Endothelial cell (in vitro differentiated cells): ENCODE measurements at places on chromosomes 6 and 20.

GRCh38 chr6:93021235-93021915 lies 398.0 kb downstream of the EPHA7 start:
- no peaks in the 10 kb centered on the region for H3K27me3 ChIP-seq
- H3K4me1 ChIP-seq = no peaks in the 10 kb centered on the region

- H3K4me3 ChIP-seq = no peak overlapping the region
- peaks cover 8% of the 10 kb centered on the region for H3K4me1 ChIP-seq
- H3K27ac ChIP-seq = no peak overlapping the region
- DNase-seq = no peak
- no peaks in the 10 kb centered on the region for H3K36me3 ChIP-seq
- no peaks in the 10 kb centered on the region for H3K27me3 ChIP-seq
Observed at GRCh38 chr20:61753987-61754956, 311.4 kb downstream of the TAF4 start.

GRCh38 chr6:17707371-17707651 lies 586 bp upstream of the NUP153 start:
- H3K27me3 ChIP-seq = peaks cover 9% of the 10 kb centered on the region
- peaks cover 9% of the 10 kb centered on the region for H3K36me3 ChIP-seq
- peak overlapping the region; percentile 100 for H3K27ac ChIP-seq
- no peak for DNase-seq

DNA sequence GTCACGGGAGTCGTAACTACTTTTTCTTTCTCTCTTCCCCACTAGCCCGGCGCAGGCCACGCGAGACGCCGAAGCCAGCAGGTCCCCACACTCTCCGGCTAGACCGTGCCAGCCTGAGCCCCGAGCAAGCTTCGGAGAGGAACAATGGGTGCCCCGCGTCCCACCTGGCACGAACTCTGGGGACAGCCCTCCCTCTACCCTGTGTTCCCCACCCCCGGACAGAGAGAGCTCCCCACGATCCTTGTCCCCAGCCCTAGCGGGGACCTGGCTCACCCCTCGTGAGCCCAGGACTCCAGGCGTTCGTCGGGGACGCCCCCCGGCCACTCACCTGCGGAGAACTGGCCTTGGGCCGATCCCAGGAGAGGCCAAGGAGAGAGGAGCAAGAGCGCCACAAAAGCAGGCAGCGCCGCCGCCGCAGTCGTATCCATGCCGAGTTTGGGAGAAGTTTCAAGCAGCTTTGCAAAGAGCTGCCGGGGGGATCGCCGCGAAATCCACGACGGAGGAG lies 416 bp downstream of the PTPRK start:
- DNase-seq = no peak
- peaks cover 17% of the 10 kb centered on the region for H3K27me3 ChIP-seq
- peaks cover 33% of the 10 kb centered on the region for H3K4me1 ChIP-seq
- H3K4me3 ChIP-seq = peak overlapping the region; percentile 98
- H3K36me3 ChIP-seq = peaks cover 4% of the 10 kb centered on the region

- no peak overlapping the region for H3K4me3 ChIP-seq
- no peak for DNase-seq
- peaks cover 4% of the 10 kb centered on the region for H3K27me3 ChIP-seq
- H3K27ac ChIP-seq = no peak overlapping the region
Observed at GRCh38 chr20:44302026-44302669, 8.9 kb downstream of the FITM2 start.

- H3K4me3 ChIP-seq = peak within 1 kb of the TSS; percentile 81
- H3K27ac ChIP-seq = no peak within 1 kb of the TSS
- H3K27me3 ChIP-seq = peaks cover 10% of the 10 kb centered on the region
- peak; percentile 48 for DNase-seq
Observed at GRCh38 chr6:29723262-29723665, at the start of gene HLA-F. TSS of gene HLA-F (plus strand) at chr6:29723434. CDS start at chr6:29723464, 30 bp downstream.

DNA sequence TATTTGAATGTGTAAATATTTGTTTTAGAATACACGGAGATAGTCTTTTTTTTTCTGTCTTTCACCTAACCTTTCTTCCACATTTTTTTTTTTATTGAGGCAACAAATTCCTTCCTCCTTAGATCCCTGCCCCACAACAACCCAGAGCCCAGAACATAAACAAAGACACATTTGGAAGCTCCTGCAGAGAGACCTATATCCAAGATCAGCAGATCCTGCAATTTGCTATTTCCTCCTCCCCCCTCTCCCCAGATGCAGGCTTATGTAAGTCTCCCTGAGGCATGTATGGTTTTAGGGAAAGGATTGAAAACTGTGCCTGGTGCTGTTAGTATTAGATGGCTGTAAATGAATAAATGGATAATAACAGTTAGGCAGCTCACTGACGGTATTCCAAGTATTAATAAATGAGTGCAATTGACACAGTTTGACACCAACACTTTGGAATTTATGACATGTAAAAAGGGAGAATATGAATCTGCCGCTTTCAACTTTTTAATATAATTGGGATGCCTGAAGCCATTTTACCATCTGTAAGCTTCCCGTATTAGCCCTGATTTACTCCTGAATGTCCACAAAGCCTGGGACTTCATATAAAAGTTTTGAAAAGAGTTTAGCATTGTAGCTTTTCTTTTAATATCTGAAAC lies 608.3 kb upstream of the CITED2 start:
- H3K27ac ChIP-seq = no peak overlapping the region
- H3K36me3 ChIP-seq = no peaks in the 10 kb centered on the region
- H3K4me3 ChIP-seq = no peak overlapping the region

DNA sequence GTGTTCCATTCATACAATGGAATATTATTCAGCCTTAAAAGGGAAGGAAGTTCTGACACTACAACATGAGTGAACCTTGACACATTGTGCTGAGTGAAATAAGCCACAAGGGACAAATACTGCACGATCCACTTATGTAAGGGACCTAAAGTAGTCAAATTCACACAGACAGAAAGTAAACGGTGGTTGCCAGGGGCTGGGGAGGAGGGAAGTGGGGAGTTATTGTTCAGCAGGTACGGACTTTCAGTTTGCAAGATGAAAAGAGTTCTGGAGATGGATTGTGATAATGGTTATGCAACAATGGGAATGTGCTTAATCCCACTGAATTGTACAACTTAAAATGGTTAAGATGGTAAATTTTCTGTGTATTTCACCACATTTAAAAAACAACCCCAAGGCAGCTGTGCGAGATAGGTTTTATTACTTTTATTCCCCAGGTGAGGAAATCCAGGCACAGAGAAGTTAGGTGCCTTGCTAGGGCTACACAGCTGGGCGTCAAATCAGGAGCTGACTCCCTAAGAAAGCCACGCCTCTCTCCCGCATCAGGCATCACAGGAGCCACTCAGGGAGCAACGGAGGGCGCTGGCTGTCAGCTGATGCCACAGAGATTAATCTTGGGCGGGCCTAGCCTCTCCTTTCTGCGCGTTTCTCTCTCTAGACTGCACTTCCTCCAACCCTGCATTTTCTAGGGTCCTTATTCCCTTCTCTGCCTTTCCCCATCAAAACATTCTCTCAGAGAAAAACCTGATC lies 9.3 kb upstream of the TRAF3IP2 start:
- DNase-seq = no peak
- H3K4me3 ChIP-seq = no peak overlapping the region
- no peaks in the 10 kb centered on the region for H3K36me3 ChIP-seq
- H3K4me1 ChIP-seq = peaks cover 18% of the 10 kb centered on the region
- H3K27me3 ChIP-seq = peaks cover 3% of the 10 kb centered on the region

DNA sequence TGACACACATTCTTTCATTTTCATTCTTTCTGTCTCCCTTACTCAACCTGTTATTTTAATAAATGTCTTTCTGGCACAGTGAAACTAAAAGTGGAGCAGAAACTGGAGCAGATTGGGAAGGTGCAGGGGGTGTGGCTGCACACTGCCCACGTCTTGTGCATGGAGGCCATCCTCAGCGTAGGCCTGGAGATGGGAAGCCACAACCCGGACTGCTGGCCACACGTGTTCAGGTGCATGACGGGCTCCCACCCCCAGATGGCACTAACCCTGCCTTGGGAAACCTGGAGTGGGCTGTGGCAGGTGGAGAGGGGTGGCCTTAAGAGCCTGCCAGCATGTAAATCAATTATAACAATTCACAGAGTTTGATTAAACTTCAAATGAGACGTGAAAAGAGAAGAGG lies 71.4 kb upstream of the PBOV1 start:
- no peak overlapping the region for H3K4me3 ChIP-seq
- H3K27me3 ChIP-seq = no peaks in the 10 kb centered on the region
- H3K27ac ChIP-seq = no peak overlapping the region
- no peaks in the 10 kb centered on the region for H3K36me3 ChIP-seq

GRCh38 chr20:60629206-60629605 lies 622.9 kb upstream of the CDH4 start:
- no peak for DNase-seq
- H3K36me3 ChIP-seq = no peaks in the 10 kb centered on the region
- H3K27ac ChIP-seq = no peak overlapping the region
- H3K27me3 ChIP-seq = no peaks in the 10 kb centered on the region
- H3K4me1 ChIP-seq = no peaks in the 10 kb centered on the region
- no peak overlapping the region for H3K4me3 ChIP-seq

GRCh38 chr20:46648903-46649649 lies 2.2 kb downstream of the SLC13A3 start:
- H3K4me1 ChIP-seq = no peaks in the 10 kb centered on the region
- H3K27ac ChIP-seq = no peak overlapping the region
- no peak for DNase-seq
- no peaks in the 10 kb centered on the region for H3K27me3 ChIP-seq
- no peak overlapping the region for H3K4me3 ChIP-seq
- no peaks in the 10 kb centered on the region for H3K36me3 ChIP-seq

DNA sequence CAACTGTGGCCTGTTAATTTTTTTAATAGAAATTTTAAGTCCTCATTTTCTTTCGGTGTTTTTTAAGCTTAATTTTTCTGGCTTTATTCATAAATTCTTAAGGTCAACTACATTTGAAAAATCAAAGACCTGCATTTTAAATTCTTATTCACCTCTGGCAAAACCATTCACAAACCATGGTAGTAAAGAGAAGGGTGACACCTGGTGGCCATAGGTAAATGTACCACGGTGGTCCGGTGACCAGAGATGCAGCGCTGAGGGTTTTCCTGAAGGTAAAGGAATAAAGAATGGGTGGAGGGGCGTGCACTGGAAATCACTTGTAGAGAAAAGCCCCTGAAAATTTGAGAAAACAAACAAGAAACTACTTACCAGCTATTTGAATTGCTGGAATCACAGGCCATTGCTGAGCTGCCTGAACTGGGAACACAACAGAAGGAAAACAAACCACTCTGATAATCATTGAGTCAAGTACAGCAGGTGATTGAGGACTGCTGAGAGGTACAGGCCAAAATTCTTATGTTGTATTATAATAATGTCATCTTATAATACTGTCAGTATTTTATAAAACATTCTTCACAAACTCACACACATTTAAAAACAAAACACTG lies 10.1 kb downstream of the HFE start:
- H3K36me3 ChIP-seq = no peaks in the 10 kb centered on the region
- DNase-seq = peak; percentile 57
- H3K27me3 ChIP-seq = peaks cover 5% of the 10 kb centered on the region

GRCh38 chr6:113182370-113183141 lies 674.6 kb upstream of the MARCKS start:
- H3K4me1 ChIP-seq = peaks cover 12% of the 10 kb centered on the region
- no peak overlapping the region for H3K27ac ChIP-seq
- H3K4me3 ChIP-seq = no peak overlapping the region
- no peak for DNase-seq
- H3K36me3 ChIP-seq = peaks cover 3% of the 10 kb centered on the region

DNA sequence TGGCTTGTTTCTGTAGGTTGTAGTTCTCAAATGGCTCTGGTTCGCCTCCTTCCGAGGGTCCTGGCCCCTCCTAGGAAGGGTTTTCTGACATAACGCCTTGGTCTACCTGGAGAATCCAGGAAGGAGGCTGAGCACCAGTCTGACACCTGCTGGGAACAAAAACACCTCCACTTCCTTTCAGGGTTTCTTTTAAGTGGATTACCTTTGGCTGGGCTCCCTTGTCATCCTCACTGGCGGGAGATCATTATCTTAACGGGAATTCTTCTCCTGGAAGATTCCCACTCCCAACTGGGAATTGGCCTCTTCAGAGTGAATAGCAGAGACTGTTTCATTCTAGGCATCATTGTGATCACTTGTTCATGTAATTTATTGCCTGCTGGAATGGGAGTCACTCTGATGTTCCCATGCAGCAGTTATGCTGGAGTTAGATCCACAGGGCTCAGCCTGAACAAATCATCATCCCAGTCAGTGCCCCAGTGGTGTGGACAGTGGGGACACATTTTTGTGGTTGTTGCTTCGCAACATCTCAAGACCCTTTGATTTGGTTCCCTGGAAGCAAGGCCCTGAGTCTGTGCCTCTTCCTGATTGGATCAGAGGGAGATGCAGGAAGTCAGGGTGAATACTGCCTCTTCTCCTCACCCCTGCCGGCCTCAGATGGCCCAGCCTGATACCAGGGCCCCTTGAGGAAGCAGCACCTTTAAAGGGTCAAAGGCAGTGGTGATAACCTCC lies 49.1 kb downstream of the LYRM2 start:
- H3K27ac ChIP-seq = no peak overlapping the region
- DNase-seq = no peak
- peaks cover 26% of the 10 kb centered on the region for H3K4me1 ChIP-seq
- no peak overlapping the region for H3K4me3 ChIP-seq
- H3K27me3 ChIP-seq = no peaks in the 10 kb centered on the region
- peaks cover 13% of the 10 kb centered on the region for H3K36me3 ChIP-seq

DNA sequence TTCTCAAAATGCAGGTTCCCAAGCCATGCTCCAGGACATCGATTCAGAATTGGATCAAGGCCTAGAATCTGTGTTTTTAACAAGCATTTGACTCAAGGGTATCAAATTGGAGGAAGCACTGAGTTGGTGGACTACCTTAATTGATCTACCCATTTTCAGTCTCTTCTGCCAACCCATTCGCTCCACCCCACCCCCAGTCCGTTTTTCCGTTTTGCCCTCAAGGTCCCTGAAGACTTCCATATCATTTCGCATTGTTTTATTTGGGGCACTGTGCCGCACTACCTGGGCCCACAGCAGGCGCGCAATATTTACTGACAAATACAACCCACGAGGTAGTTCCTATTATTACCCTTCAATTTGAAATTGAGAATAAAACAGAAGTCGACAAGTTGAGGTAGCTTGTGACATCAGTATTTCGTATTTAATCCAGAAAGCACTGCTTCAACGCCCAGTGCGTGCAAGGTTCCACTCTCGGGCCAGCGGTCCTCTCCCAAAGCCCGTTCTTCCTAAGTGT lies 557 bp upstream of the DHX35 start:
- peaks cover 21% of the 10 kb centered on the region for H3K4me1 ChIP-seq
- H3K36me3 ChIP-seq = peaks cover 4% of the 10 kb centered on the region
- H3K27me3 ChIP-seq = peaks cover 4% of the 10 kb centered on the region
- H3K27ac ChIP-seq = peak overlapping the region; percentile 72
- no peak for DNase-seq

GRCh38 chr20:24823176-24823784 lies 125.8 kb upstream of the CST7 start:
- H3K36me3 ChIP-seq = no peaks in the 10 kb centered on the region
- H3K4me3 ChIP-seq = no peak overlapping the region
- H3K27me3 ChIP-seq = peaks cover 2% of the 10 kb centered on the region
- no peaks in the 10 kb centered on the region for H3K4me1 ChIP-seq

DNA sequence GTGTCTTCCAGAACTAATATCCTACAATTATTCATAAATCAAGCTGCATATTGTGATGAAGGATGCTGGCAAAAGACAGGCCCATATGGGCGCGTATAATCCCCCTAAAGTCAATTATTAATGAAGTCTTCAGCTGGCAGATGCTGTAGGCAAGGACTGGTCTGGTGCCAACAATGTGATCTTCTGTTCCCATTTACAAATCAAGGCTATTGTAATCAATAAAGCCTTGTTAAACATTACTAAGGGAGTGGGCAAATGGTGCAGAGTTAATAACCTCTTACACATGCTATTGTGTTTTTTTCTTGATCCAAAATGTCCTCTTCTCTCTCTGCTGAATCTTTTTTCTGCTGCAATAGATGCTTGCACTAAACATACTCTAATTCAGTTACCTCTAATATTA lies 119.0 kb downstream of the ALDH8A1 start:
- no peak for DNase-seq
- H3K36me3 ChIP-seq = no peaks in the 10 kb centered on the region
- H3K27me3 ChIP-seq = peaks cover 3% of the 10 kb centered on the region
- no peak overlapping the region for H3K4me3 ChIP-seq
- H3K27ac ChIP-seq = no peak overlapping the region
